ENCODE measurements at places on chromosomes 2 and 18. TPM values are rescaled to one million over a fixed set of nuclear protein-coding genes. Genes with fewer than 3 reads are reported as not detected.

- no peak for DNase-seq
These were observed 214.2 kb downstream of the PTGR3 start for GRCh38 chr18:74994502-74995418.

DNA sequence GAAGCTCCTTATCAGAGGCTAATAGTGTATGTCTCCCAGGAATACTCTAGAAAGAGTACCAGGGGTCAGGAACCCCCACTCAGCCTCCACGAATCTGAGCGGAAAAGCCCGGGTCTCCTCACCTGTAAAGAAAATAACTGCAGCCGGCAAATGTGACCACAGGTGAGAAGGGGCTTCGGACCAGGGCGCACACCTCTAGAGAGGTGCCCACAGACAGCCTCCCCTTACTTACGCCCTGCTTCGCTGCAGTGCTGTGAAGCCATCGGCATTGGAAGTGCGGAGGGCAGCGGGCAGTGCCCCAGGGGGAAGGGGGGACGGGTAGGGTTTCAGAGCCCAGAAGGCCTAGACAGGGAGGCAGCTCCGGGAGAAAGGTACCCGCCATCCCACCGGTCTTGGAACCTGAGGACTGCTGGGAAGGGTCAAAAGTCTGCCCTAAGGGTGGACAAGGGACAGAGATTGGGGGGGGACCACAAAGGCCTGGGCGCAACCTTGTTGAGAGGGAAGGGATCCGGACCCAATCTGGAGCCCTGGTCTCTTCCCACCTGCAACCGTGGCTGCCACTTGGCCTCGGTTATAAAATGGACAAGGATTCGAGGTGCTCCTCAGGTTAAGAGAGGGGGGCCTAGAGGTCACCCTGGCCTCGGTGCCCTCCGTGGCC lies 642 bp upstream of the STEAP3 start:
- no peak for DNase-seq

TAF4B gene
- total RNA-seq, result 4.0 TPM

DNA sequence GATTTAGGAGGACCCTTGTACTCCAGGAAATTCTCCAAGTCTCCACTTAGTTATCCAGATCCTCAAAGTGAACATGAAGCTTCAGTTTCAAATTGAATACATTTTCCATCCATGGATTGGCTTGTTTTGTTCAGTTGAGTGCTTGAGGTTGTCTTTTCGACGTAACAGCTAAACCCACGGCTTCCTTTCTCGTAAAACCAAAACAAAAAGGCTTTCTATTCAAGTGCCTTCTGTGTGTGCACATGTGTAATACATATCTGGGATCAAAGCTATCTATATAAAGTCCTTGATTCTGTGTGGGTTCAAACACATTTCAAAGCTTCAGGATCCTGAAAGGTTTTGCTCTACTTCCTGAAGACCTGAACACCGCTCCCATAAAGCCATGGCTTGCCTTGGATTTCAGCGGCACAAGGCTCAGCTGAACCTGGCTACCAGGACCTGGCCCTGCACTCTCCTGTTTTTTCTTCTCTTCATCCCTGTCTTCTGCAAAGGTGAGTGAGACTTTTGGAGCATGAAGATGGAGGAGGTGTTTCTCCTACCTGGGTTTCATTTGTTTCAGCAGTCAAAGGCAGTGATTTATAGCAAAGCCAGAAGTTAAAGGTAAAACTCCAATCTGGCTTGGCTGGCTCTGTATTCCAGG lies at the start of gene CTLA4:
Gene CTLA4, plus strand, starts transcription at position 211 of the 640 bp plus-strand sequence. Its CDS starts 172 bp downstream, at position 383.
- no peak for DNase-seq

- no peak for DNase-seq
These were observed 87.7 kb downstream of the DGKD start for GRCh38 chr2:233442028-233442310.

- no peak for DNase-seq
These were observed 51.7 kb downstream of the MCFD2 start for GRCh38 chr2:46863882-46864281.

GAL3ST2 gene
- not detected for total RNA-seq

DTYMK gene
- 49.3 TPM for total RNA-seq

DNA sequence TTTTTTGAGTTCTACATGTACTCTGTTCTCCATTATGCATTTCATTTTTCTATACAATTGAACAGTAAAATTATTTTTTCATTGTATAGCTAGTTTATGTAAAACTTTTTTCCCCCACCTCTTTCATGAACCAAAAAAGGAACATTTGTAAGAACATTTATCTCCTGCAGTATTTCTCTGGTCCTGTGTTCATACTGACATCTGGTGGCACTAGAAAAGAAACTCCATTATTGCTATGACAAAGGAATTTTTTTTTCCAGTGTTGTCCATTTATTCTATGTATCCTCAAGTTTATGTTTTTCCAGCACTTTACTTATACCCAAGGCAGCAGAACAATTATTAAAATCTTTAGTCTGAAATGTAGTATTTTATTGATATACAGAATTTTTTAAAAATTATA lies 27.4 kb upstream of the CHAC2 start:
- DNase-seq, result peak; percentile 43

DNA sequence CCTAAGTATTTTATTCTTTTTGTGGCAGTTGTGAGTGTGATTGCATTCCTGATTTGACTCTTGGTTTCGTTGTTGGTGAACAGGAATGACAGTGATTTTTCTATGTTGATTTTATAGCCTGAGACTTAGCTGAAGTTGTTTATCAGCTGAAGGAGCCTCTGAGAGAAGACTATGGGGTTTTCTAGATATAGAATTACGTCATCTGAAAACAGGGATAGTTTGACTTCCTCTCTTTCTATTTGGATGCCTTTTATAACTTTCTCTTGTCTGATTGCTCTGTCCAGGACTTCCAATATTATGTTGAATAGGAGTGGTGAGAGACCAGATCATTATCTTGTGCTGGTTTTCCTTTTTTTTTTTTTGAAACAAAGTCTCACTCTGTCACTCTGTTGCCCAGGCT lies 18.0 kb upstream of the NOL4 start:
- DNase-seq, result no peak

DNA sequence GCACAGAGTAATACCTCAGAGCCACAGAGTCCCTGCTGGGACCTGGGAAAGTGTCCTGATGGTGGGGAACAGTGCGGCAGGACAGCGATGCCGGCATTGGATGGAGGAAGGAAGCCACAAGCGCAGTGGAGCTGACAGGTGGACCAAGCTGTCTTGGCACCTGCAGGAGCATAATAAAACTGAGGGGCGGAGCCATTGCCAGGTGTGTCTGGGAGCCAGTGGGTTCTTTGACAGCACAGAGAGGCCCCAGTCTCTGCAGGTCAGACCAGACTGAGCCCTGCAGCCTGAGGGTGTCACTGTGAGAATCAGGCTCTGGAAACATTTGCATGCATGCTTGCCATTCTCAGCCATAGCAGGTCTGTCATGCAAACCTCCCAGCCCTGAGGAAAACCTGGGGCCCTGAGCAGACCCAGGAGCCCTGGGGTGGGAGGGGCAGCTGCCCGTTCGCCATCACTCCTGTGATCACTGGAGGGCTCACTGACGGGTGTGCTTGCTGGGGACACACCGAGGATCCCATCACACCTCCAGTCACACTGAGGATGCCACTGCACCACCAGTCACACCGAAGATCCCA lies 210.5 kb upstream of the HDAC4 start:
- DNase-seq, result no peak

GRCh38 chr2:121405233-121405632 lies 120.2 kb upstream of the TFCP2L1 start:
- DNase-seq, result no peak

GPR39 gene
- total RNA-seq, result 8.2 TPM

LCT gene
- not detected for total RNA-seq

DNA sequence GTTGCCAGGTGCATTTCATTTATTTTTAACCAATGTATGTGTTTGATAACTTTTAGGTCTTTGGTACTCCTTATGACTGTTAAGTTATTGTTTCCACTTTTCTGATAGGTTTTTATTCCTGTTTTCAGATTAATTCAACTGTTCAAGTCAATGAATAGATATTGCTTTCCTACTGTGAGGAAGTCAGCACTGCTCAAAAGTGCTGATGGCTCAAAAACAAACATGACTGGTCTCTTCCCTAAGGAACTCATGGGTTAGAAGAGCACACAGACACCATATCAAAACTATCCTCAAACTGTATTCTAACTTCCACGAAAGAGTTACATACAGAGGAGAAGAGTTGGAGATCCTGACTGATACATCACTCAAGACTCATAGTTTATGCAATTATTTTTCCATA lies 39.9 kb upstream of the REG3G start:
- no peak for DNase-seq

- DNase-seq, result no peak
These were observed 133.5 kb upstream of the MGAT5 start for GRCh38 chr2:134120406-134120732.

UGT1A3 gene
- not detected for total RNA-seq

- no peak for DNase-seq
These were observed 6.6 kb upstream of the NTSR2 start for GRCh38 chr2:11676640-11677039.

GRCh38 chr2:221571551-221572218 lies 419 bp downstream of the EPHA4 start:
- DNase-seq, result peak; percentile 57

DNA sequence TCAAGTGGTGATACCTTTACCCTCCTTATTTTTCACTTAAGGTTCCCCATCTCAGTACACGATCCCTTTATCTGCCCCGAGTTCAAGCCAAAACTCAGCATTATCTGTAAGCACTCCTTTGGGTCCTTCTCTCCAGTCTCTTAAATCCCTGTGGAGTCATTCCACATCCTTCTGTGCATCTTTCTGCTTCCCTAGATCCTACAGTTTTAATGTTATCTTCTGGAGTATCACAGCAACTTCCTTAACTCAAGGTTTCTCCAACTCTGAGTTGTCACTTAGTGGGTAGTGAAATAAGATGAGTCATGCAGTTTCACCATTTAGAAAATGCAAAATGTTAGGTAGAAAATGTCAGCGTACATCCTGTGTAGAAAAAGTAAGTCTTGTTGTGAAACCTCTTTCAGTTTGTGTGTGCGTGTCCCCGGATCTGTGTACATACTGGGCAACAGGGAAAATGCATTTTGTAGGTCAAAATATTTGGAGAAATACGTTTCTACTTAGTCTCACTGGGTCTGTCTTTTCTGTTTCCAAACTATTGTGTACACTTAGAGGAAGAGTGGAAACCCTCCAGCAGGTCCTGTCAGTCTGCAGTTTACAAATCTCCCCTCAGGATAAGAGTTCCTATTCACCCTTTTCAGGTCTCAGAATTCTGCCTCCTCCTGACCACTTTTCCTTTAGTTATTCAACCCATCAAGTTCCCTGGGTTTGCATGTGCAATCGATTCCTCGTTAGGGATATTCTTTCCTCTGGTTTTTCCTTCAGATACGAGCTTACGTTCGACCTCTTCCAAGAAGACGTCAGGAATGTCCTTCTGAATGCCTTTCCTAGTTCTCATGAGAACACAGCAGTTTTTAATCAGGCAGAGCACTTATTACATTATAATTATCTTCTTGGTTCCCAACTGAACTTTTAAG lies 154.8 kb downstream of the TGIF1 start:
- peak; percentile 95 for DNase-seq

GRCh38 chr2:104375206-104375605 lies 478.7 kb upstream of the POU3F3 start:
- DNase-seq, result no peak

SNORC gene
- 0.71 TPM for total RNA-seq

- DNase-seq, result no peak
These were observed 206.3 kb downstream of the TSN start for GRCh38 chr2:121961761-121962160.

DNA sequence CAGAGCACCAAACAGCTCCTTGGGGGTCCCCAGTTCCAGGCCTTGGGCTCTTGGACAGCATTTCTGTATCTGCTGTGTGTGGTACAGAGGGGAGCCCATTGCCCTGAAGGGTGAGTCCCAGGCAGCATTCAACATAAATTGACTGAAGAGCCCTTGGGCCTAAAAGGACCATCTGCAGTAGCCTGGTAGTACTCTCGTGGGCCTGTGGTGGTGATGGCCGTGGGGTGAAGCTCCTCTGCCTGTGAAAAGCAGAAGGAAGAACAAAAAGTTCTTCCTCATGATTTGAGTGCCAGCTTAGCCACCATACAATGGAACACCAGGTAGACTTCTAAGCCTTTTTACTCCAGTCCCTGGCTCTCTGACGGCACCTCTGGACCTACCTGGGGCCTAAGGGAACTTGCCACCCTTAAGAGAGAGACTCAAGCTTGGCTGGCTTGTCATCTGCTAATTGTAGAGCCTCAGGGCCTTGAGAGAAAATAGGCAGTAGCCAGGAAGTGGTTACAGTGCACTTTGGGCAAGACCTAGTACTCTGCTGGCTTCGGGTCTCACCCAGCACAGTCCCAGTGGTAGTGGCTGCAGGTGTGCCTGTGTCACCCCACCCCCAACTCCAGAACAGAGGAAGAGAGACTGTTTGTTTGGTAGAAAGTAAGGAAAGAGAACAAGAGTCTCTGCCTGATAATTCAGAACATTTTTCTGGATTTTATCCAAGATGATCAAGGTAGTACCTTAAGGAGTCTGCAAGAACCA lies 84.6 kb upstream of the CERS6 start:
- no peak for DNase-seq

ATOH8 gene
- total RNA-seq, result 43.0 TPM

DNA sequence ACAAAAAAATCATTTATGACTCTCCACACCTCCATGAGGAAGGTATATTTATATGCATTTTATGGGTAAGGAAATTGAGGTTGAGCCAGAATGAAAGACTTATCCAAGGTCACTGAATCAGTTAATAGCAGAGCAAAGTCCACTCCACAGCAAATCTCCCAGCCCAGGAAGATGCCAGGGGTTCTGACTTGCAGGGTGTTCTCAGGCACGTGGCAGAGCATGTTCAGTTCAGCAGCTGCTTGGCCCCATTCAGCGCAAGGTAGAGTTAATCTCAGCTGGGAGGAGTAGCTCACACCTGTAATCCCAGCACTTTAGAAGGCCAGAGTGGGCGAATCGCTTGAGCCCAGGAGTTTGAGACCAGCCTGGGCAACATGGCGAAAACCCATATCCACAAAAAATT lies 17.8 kb upstream of the DGKD start:
- DNase-seq, result no peak

TMEM178A gene
- 3.9 TPM for total RNA-seq

GRCh38 chr2:70087702-70088597 lies 673 bp downstream of the PCBP1 start:
- peak; percentile 58 for DNase-seq

BOLL gene
- total RNA-seq, result not detected

CHRNG gene
- total RNA-seq, result not detected

FBLN7 gene
- total RNA-seq, result 3.0 TPM

GRCh38 chr2:52862801-52863200 lies 904.8 kb upstream of the CHAC2 start:
- DNase-seq, result peak; percentile 40

- peak; percentile 86 for DNase-seq
These were observed 85.7 kb downstream of the COPS8 start for GRCh38 chr2:237171396-237171795.

DNA sequence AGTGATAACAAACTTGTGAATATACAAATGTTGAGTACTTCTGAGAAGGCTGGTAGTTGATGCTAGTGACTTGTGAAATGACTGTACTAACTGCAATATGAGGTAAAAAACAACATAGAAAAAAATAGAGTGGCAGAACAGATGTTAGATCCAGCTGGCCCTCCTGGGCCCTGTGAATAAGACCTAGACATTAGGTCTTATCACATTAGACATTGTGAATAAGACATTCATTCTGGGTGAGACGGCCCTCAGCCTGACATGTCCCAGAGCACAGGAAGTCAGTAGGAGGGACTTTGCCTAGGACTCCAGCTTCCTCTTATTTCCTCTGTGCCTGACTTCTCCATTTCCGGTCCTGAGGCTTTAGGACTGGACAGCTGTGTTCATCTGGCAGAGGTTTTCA lies 22.9 kb downstream of the DOK1 start:
- DNase-seq, result no peak

- peak; percentile 27 for DNase-seq
These were observed 103.0 kb upstream of the STK17B start for GRCh38 chr2:196274387-196274809.

RNF125 gene
- 0.07 TPM for total RNA-seq
